ENCODE measurements at places on chromosomes 3 and 15.

DNA sequence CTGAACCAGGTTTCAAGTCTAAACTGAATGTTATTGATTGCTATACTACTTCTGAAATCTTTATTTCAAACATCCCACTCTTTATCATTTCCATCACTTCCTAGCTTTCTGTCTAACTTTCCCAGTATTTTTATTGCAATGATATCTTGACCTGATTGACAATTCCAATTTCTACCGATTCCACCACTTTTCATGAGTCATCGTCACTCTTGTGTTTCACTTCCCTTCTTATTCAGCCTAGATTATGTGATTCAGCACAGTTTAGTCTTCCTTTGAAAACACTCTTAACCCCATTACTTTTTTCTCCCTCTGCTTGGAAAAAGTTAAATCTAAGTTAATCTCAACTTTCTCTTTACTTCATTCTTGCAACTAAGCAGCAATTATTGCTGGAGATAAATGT is 62.6 kb downstream of the SLC7A14 start:
- DNase-seq: no peak

DNA sequence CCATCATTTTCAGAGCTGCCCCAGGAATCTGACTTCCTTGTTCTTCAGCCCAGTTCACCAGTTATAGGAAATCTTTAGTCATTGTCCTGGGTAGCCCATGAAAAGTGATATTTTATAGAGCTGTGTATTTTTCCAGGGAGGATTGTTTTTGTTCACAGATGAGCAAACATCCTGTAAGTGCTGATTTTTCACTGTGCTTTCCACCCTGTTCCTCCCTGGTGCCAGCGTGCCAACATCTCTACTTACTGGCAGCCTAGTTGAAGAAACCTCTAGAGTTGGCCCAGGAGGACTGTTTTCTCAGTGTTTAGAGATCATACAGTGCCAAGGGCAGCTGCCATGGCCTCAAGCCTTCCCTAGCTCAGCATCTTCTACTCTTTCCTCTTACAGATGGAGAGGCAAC is 41.3 kb downstream of the ST6GAL1 start:
- DNase-seq: no peak

DNA sequence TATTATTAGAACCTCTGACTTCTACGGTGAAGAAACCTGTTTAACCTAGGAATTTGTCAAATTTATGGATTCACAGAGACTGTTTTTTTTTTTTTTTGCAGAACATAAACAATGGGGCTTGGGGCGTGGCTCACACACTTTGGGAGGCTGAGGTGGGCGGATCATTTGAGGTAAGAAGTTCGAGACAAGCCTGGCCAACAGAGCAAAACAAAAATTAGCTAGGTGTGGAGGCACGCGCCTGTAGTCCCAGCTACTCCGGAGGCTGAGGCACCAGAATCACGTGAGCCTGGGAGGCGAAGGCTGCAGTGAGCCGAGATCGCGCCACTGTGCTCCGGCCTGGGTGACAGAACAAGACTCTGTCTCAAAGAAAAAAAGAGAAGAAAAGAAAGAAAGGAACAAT is 3.0 kb downstream of the ZBTB11 start:
- DNase-seq: no peak

- no peak for DNase-seq
Measured at GRCh38 chr15:89670971-89671560, 8.1 kb downstream of the PLIN1 start.

- DNase-seq: no peak
Measured at GRCh38 chr3:59258550-59259260, 208.9 kb upstream of the CFAP20DC start.

DNA sequence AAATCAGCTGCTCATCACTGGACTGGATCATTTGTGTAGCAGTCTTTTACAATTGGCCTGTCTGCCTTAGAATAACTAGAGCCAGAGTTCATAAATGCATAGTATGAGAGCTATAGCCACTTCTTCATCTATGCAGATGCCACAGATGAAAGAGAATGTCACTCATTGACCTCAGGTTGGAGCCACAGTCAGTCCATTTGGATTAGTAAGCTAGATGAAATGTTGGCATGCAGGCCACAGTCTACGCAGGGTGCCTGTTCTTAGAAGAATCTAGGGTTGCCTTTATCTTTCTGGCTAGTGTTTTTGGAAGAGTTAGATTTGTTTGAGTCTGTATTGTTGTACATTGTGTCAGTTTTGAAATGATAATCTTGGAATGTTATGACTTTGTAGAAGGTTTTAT is 25.4 kb upstream of the EDEM1 start:
- no peak for DNase-seq

- DNase-seq: no peak
Measured at GRCh38 chr3:138717348-138717747, 108.8 kb downstream of the FAIM start.

GRCh38 chr3:171458864-171459136 is 1.4 kb downstream of the TNIK start:
- no peak for DNase-seq

GRCh38 chr3:50171540-50172301 is 16.6 kb downstream of the SEMA3F start:
- DNase-seq: no peak

DNA sequence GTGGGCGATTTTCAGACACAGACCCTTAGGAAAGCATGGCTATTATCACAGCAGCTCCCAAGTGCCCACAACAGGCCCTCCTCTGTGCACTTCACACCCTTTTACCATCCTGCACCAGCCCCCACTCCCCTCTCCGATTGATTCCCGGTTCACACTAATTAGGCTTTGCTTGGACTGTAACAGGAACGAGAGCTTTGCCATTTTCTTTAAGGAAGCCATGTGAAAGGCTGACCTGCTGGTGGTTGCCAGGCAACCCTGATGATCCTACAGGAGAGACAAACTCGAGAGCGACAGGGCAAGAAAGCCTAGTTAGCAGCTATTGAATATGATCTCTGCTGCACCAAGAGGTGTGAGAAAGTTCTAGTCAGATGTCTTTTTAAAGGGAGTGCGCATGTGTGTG is 28.2 kb upstream of the DET1 start:
- DNase-seq: no peak

DNA sequence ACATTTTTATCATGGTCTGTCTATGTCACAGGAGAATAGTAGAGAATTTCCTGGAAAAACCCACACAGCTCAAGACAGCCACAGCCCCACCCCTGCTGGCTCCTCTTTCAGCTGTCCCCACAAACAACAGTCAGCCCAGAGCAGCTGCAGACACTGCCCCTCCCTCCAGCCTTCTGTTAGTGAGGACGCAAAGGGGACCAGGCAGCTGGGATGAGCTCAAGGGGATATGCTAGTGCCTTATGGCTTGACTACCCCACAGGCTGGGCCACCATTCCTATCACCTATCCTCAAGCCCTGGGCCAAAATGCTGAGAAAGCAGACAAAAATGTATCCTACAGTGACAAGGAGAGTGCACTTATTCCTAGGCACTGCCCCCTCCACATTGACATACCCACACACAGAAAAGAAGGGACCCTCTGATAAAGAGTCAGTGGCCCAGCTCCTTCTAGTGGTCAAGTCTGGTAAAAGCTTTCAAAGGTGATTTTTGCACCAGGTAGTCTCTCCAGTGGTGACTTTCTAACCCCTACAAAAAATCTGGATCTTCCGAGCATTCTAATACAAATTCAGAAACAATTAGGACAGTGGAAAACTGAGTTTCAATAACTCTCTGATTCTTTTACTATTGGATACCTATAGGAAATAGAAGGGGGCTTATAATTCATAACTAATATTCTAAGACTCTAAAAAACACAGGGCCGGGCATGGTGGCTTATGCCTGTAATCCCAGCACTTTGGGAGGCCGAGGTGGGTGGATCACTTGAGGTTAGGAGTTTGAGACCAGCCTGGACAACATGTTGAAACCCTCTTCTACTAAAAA is 3.0 kb upstream of the MAP1A start:
- peak; percentile 55 for DNase-seq

DNA sequence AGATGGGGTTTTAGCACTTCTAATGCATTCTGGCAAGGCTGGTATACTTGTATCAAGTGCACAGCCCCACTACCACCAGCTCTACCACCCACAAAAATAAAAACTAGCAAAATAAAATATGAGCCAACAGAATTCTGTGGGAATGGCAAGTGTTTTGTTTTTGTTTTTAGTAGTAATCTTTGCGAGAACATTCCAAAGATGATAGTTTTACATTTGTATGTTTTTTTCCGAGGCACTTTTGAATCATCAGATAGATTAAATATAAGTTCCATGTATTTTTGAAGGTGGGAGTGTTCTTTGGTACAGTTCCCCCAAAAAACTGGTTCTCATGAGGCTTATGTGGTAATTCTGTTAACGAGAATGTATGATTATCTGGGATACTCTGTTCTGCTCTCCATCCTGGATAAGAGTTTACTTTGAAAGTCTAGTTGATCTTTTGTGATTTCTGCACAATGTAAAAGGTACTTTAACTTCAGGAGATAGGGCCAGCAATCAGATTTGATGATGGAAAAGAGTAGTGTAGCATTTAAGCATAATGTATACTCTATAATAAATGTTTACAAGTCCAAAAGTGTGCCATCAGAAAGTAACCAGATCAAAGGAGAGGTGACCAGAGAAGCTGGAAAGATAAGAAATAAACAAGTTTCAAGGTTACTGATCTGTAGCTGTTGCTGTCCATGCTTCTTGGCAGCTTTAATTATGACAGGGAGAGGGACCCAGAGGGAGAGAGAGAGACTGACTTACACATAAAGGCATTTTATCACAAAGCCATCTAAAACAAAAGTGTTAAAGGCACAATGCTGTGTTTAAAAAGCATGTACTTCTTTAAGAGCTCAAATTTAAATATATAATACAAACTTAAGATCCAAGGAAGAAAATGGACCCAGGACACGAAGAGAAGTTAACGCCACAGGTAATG is 130.9 kb downstream of the PGPEP1L start:
- no peak for DNase-seq

DNA sequence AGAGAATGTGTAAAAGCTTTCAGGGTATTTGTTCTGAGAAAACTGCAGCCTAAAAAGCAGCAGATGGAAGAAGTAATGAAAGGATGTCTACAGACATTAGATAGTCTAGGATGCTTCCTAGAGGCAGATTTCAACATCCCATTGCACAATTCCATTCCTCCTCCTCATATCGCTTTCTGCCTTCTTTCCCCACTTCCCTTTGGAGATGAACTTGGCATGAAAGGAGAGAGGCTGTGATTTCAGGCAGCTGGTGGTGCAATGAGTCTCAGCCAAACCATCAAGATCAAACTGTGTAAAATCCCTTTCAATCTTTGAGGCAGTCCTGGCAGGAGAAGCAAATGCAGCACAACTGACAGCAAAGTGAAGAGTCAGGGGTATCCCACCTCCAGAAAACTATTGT is 438.7 kb upstream of the KCNMB2 start:
- no peak for DNase-seq

DNA sequence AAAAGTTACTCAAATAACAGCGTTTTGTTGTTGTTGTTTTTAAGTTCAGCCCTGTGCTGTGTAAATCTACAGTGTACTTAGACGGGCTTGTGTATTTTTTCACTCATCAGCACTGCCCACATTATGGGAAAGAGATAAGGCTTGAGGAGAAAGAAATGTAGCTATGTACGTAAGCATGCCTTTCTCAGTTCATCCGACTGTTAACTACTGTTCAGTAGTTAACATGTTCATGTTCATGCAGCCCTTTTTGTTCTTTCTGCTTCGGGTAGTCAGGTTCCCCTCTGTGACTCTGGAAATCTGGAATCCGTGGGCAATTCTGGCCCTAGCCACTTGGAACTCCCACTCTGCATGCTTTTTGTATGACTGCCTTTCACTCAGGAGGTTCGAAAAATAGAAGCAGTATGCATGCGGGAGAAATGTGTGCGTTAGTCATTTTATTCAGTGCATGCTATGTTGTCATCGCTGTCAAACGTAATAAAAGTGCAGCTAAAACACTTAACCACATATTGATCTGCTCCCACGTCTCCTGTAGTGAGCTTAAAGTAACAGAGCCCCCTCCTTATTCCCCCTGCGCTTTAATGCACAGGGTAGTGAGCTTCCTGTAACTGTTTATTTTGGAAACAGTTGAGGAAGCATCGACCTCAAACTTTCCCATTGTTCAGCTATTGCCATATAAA is 283.1 kb upstream of the NR2F2 start:
- DNase-seq: no peak

DNA sequence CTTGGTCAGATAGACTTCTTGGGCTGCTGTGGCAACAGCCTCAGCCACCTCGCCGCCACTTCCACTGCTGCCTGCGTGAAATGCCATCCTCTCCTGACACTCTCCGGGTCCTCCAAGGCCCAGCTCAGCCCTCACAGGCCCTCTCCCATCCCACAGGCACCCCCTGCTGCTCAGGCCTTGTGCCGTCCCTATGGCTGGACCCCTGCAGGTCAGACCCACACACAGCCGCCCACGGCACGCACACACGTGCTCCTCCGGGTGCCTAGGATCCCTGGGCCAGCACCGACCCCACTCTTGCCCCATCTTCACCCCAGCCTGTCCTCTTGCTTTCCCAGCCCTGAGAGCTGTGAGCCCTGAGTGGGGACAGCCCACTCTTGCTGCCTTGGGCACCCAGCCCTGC is 19.7 kb downstream of the CFAP100 start:
- DNase-seq: no peak

GRCh38 chr3:7000501-7000900 is 139.6 kb downstream of the GRM7 start:
- DNase-seq: no peak

DNA sequence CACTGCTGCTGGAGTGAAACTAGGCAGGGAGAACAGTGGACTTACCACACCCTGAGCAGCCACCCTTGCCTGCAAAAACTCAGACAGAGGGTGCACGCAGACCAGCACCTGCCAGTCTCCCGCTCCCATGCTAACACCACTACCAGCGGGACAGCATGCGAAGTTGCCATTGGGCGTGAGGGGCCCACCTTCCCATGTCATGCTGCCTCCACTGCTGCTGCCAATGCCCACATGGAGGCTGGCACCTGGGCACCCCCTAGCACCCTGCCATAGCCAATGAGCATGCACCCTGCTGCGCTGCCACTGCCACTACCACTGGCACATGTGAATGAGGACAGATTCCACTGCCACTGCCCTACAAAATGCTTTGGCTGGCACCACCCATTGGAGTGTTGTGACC is 19.7 kb upstream of the MINAR1 start:
- no peak for DNase-seq

GRCh38 chr3:15982667-15983196 is 185.0 kb upstream of the ANKRD28 start:
- no peak for DNase-seq

- no peak for DNase-seq
Measured at GRCh38 chr3:175741951-175742350, 882.8 kb downstream of the NAALADL2 start.

DNA sequence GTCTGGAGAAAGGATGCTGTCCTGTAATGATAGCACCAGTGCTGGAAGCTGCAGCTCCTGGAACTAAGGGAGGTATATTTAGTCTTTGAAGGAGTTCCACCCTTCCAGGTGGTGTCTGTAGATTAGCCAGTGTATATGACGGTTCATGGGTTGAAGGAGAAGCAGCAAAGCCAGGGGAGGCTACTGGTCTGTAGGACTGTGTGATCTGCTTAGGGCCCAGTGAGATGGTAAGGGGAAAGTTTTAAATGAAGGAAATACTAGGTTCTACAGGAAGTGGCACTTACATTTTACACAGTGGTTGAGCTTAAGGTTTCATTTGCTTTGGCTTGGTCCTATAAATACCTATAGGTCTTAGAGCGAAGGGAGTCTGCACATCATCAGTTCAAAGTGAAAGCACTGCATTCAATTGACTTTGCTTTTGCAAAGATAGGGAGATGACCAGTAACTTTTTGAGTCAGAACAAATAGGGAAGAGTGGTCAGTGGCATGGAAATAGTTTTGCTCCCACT is 5.6 kb downstream of the SLC25A38 start:
- DNase-seq: peak; percentile 15

GRCh38 chr3:17227472-17227871 is 342.7 kb downstream of the PLCL2 start:
- DNase-seq: no peak

- no peak for DNase-seq
Measured at GRCh38 chr15:31376511-31376910, 49.9 kb downstream of the KLF13 start.
